ENCODE measurements at places on chromosomes 16 and 17. TPM values are rescaled to one million over a fixed set of nuclear protein-coding genes. Genes with fewer than 3 reads are reported as not detected.

GRCh38 chr17:55332296-55333041, 67.7 kb downstream of the HLF start:
- no peak for DNase-seq

RUNDC3A gene
- 1.4 TPM for total RNA-seq

DNA sequence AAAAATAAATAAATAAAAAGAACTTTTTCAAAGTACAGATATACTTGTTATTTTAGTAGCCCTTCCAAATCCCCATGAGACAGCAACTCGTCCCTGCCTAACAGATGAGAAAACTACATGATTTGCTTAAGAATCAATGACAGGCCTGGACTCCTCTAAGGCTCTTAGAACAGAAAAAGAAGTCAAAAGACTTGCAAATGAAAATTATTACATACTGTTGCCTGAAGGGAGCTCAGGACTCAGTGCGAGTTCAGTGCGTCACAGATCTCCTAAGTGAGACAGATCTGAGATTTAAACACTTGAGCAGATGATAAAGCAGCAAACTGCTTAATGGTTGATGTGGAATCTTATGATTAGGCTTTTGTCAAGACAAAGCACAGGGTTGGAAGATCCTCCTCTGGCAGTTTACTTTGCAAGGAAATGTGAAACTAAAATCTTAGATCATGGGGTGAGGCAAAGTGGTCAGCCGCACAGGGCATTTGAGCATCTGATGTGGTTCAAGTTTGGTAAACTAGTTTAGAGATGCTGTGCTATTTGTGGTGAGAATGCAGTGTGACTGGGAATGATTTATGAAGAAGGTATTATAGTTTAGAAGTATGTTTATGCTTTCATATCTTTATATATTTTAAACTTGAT, 138.1 kb downstream of the TRIM37 start:
- DNase-seq, result no peak

- DNase-seq, result no peak
Measured at GRCh38 chr17:78046923-78047322, 81.6 kb downstream of the TMC6 start.

DNA sequence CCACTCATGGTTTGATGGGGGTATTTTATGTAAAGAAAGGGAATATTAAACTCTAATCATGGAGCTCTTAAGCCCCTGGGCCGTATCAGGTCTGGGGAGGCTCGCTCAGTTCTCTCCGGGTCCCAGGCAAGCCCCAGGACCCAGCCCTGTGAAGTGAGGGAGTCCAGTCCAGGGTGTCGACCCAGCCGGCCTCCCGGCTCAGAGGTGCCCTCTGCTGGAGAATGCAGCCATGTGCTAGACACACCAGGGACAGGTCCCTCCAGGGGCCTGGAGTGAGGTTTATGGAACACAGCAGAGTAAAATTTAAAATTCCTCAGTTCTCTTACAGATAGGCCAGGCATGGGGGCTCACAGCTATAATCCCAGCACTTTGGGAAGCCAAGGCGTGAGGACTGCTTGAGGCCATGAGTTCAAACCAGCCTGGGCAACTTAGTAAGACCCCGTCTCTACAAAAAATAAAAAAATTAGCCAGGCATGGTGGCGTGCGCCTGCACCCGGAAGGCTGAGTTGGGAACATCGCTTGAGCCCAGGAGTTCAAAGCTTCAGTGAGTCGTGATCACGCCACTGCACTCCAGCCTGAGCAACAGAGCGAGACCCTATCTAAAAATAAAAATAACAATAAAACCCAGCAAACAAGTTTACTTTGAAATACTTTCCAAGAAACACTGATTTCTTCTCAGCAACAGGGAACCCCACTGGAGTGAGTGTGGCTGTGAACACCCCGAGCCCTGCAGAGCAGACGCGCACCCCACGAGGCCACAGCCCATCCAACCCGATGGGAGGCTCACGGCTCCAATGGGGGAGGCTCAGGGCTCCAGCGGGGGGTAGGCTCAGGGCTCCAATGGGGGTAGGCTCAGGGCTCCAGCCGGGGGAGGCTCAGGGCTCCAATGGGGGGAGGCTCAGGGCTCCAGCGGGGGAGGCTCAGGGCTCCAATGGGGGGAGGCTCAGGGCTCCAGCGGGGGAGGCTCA, 72.2 kb downstream of the ZNF778 start:
- peak; percentile 76 for DNase-seq

DNA sequence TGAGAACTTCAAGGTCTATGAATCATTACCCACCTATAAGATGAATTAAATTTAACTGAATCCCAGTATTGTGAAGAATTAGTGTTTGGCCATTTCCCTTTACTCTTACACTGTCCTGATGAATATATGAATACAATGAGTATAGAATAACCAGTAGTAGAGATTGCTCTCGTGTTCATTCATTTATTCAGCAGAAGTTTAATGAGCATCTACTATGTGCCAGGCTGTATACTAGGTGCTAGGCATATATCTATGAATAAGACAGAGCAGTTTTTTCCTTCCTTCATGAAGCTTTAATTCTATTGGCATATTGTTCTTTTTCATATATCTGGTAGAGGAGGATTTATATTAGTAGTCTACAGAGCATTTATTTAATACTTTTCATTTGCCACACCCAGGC, 6.0 kb downstream of the GOSR1 start:
- DNase-seq, result no peak

DNA sequence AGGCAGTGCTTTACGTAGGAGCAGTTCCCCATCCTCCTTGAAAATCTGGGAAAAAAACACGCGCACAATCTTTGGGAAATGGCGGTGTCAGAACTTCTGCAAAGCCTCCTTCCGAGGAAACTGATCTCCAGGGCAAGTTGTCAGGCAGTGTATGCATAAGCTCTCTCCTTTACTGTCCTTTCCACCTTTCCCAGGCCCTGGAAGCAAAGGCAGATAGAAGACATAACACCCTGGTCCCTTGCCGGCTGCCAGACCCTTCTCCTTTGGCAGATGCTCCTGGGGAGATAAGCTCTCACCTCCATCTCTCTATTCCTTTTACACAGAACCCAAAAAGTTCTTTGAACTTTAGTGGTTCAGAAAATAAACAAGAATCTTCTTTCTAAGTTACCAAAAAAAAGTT, 12.4 kb downstream of the TOB1 start:
- DNase-seq, result no peak

DNA sequence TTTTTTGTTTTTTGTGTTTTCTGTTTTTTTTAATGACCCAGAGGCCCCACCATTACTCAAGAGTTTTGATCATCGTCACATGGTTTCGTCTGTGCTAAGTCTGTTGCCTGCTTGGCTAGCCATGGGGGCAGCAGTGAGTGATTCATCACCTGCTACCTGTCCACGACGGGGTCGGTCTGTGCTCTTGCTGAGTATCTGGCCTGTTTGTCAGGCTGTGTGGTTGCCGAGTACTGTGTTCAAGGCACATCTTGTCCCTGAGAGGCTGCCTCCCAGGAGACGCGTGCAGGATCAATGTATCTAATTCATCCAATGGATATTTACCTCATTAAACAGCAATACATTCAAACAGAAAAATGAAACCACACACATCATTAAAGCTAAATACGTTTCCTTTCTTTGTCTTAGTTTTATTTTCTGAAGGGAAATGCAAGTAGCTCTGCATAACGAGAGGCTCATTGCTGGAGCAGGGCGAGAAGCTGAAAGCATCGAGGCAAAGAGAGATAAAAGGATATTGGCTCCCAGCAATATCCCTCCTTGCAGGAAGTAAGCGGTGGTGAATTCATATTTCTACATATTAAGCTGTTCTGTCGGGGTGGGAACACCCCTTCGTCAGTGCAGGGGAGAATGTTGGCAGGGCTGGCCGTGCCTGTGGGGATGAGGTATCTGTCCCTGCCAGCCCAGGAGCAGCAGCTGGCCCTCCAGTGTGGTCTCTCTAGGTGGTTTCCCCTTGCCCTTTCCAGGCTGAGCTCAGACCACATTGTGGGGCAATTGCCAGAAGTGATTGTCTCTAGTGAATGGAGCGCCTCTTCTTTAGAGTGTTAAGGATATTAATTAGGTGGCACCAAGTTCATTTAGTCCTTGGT, 166.2 kb upstream of the ASIC2 start:
- no peak for DNase-seq

DNA sequence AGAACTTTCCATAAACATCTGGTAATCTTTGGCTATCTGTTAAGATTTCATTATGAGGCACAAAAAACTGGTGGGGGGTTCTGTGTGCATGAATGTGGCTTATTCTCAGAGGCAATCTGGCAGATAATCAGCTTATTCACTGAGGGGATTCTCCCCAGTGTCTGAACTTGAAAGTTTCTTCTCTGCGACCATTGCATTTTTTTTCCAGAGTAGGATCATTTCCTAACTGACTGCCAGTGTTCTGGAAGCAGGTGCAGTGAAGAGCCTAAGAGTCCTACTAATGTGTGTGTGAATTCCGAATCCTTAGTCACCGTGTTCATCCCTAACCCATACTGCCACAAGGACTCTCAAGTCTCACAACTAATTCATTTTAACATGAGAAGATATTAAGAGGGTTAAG, 64.9 kb upstream of the LRRC37A3 start:
- DNase-seq, result peak; percentile 20

MPP3 gene
- total RNA-seq, result not detected

DNA sequence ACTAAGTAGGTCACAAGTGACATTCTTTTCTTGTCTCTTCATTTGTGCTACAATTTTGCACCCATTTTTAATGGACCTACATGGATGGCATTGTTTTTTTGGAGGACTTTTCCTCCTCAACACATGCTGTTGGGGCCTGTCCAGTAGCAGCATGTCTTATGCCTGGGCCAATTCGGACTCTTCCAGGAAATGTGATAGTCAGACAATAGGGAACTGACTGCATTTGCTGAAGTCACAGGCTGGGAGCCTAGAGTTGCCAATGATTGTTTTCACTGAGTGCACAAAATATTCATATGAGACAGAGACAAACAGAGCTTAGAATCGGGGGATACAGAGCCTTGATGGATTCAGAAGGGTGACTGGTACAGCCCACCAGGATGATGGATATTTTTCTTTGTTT, 867.3 kb upstream of the GOT2 start:
- DNase-seq, result no peak

DNA sequence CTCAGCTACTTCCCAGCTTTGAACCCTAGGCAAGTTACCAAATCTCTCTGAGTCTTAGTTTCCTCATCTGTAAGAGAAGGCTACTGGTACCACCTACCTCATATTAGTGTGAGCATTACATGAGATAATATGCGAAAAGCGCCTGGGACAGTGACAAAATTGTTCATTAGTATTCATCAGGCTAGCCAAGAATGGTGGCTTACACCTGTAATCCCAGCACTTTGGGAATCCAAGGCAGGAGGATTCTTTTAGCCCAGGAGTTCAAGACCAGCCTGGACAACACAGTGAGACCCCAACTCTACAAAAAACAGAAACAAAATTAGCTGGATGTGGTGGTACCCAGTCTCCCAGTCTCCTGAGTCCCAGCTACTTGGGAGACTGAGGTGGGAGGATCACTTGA, 3.3 kb downstream of the PLCD3 start:
- no peak for DNase-seq

- no peak for DNase-seq
Measured at GRCh38 chr17:54277868-54278267, 455.1 kb downstream of the KIF2B start.

PDILT gene
- not detected for total RNA-seq

DNA sequence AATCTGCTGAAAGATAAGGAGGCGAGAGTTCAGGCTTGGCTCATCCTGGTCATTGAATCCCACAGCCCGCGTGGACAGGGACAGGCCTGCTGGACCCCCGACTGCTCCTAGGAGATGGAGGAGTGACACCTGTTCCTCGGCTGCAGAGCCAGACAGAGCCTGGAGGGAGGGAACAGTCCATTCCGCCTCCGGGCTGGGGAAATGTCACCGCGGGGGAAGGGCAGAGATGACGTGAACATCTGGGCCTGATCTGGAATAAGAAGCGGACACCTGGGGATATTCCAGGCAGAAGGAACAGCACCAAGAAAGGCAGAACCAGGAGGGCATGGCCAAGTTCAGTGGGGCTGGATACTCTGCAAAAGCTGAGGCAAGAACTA, 1.5 kb downstream of the ZNF747 start:
- DNase-seq, result no peak

- peak; percentile 44 for DNase-seq
Measured at GRCh38 chr17:82458885-82459424, 414 bp downstream of the NARF start.

LPO gene
- total RNA-seq, result 0.31 TPM

DNA sequence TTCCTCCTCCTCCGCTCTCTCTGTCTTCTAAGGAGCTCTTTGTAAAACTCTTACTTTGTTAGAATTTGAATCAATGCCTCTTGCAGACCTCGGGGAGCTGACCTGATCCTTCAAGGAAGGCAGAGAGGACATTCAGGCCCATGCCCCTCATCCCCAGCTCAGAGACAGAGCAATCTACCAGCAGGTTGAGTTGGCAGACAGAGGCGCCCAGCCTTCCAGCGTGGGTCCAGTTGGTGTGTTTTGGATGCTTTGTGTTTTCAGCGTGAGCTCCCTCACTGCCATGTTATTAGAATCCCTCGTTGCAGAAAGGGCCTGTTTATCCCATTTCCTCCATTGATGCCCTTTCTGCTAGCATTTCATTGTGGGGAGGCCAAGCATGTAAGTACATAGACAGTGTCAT, 167.1 kb downstream of the CMIP start:
- no peak for DNase-seq

DNA sequence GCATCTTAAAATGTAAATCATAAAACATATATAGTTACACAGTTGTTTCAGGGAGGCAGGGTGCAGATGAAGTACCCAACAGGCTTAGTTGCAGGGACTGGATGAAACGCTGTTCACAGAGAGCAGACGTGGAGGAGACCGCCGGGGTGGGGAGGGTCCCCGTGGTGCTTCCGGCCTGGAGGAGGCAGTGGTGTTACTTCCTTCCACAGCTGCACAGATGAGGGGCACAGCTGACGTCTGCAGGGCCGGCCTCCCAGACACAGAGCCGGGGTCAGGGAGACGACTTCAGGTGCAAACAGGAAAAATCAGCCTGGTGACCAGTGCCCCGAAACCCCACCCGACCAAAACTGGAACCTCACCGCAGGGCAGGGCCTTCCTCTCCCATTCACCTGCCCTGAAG, 17.1 kb downstream of the SPIRE2 start:
- no peak for DNase-seq

DNA sequence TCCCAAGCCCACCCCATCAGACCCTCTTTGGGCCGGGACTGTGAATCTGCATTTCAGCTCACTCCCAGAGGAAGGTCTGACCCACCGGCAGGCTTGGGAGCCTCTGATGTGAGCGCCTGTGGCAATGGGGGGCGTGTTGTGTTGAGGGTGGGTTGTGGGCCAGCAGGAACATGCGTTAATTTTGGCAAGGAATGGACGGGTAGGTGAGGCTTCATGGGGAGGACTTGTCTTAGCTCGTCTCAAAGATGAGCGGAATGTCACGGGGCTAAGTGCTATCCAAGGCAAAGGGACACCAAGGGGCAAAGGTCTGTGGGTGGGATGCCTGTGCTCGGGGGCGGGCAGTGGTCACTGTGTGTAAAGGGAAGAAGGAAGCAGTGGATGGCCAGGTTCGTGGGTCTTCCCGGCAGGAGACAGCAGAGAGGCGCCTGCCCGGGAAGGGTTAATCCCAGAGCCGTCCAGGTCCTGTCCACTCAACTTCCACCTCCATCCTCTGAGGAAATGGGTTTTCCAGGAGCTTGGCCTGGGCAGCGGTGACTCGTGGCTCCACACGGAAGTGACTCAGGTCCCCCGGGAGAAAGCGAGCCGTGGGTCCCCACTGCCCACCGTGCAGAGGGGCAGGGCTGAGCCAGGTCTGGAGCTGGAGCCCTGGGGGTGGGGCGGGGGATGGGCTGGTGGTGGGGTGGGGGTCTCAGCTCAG, 17.4 kb downstream of the ADGRG1 start:
- DNase-seq, result no peak

Data from activated T-cell treated with anti-CD3 and anti-CD28 coated beads, Interleukin-2, amount 50 U/mL, for 72 hours (primary cell).